ENCODE measurements at places on chromosomes 1 and 21. TPM values are rescaled to one million over a fixed set of nuclear protein-coding genes. Genes with fewer than 3 reads are reported as not detected.

The CELA3B gene
- total RNA-seq = 0.35 TPM

The EVA1B gene
- total RNA-seq = 20.9 TPM

The ORC1 gene
- not detected for total RNA-seq

The ERICH3 gene
- total RNA-seq = under 0.01 TPM

The LCE1D gene
- total RNA-seq = not detected

The AMY2B gene
- 28.2 TPM for total RNA-seq

The C8A gene
- not detected for total RNA-seq

The SPATA45 gene
- not detected for total RNA-seq

The MFSD2A gene
- 5.9 TPM for total RNA-seq

The AGO4 gene
- 22.7 TPM for total RNA-seq

The RRP1 gene
- 23.1 TPM for total RNA-seq

The ESPN gene
- total RNA-seq = not detected

The ACBD3 gene
- total RNA-seq = 95.8 TPM

The ALPL gene
- total RNA-seq = 6.4 TPM

The ANKRD35 gene
- total RNA-seq = 4.1 TPM

DNA sequence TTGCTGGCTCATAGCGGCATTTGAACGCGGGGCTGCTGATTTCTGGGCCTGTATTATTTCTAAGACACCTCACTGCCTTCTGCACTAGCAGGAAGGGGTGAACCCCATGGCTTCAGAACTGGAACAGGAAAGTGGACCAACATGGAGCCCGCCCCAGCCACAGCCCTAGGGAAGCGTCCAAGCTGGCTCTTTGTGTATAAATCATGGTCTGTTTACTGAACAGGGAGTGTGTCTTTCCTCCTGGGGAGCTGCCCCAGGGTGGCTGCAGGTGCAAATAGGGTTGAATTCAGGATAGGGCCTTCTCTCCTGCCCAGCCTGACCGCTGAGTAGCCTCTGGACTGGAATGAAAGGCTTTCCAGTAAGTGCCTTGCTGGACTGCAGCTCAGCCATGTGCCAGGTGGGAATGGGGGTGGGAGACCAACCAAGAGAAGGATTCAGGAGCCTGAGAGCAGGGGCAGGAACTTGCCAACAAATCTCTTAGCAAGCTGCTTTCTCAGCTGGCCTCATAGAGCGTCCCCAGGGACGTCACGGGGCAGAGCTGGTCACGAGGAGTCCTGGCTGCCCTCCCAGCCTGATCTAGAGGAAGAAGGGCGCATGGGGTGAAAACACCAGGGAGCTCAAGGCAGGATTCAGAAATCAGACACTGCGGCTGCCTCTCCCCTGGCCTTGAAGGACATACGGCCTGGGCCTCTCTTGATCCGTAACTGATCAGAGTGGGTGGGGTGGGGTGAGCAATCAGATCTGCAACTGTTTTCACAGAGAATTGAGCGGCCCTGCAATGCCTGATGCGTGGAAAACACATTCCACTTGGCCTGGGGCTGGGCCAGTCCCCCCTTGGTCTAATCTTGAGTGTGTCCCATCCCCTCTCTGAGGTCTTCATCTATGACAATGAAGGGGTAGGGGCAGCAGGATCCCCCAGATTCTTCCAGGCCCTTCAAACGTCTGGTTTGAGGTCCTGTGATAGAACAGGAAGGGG, 56.5 kb upstream of the SELENON start:
- DNase-seq = peak; percentile 87

GRCh38 chr21:20451046-20451445, 547.2 kb upstream of the NCAM2 start:
- DNase-seq = no peak

- DNase-seq = no peak
Observed at GRCh38 chr1:27650539-27651175, 15.7 kb upstream of the FGR start.

GRCh38 chr21:45894450-45894825, 87.1 kb upstream of the COL6A1 start:
- peak; percentile 73 for DNase-seq

GRCh38 chr21:30189773-30190172, 23.2 kb upstream of the CLDN17 start:
- DNase-seq = no peak

DNA sequence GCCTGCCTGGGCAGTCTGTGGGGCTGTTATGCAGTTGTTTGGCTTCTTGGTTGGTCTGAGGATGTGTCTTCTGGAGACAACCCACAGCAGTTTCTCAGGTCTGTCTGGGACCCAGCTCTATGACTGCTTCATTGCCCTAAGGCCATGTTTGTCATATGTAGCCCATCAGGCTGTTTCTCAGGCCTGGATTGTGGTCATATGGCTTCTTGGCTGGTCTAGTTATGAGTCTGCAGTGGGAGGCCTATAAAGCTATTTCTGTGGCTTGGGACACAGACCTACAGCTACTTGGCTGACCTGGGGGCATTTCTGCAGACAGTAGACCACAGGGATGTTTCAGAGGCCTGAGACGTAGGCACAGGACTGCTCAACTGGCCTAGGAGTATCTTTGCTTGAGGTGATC, 41.5 kb downstream of the CHIA start:
- no peak for DNase-seq

DNA sequence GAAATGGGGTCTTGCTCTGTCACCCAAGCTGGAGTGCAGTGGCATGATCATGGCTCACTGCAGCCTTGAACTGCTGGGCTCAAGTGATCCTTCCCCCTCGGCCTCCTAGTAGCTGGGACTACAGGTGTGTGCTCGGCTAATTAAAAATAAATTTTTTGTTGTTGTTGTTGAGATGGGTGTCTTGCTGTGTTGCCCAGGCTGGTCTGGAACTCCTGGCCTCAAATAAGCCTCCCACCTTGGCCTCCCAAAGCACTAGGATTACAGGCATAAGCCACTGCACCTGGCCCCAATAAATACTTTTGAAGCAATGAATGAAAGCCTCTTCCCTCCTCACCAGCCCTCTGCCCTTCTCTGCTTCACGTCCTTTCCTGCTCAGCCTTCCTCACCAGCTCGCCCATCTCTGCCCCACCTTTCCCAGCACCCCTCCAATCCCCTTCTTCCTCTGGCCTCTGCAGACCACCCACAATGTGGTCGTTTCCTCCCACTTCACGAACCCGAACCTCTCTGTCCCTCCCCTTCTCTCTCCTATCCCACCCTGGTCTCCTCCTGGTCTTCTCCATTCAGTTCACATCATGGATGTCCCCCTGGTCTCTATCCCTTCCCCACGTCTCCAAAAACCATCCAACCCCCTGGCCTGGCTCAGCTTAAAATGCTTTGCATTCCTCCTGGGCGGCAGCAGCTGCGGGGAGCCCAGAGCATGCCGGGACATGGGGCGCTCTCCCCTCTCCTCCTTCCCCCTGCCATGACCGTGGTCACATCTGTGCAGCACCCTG, 38.4 kb downstream of the RAP1GAP start:
- DNase-seq = no peak

GRCh38 chr1:92095874-92096273, 15.7 kb downstream of the BTBD8 start:
- DNase-seq = no peak

DNA sequence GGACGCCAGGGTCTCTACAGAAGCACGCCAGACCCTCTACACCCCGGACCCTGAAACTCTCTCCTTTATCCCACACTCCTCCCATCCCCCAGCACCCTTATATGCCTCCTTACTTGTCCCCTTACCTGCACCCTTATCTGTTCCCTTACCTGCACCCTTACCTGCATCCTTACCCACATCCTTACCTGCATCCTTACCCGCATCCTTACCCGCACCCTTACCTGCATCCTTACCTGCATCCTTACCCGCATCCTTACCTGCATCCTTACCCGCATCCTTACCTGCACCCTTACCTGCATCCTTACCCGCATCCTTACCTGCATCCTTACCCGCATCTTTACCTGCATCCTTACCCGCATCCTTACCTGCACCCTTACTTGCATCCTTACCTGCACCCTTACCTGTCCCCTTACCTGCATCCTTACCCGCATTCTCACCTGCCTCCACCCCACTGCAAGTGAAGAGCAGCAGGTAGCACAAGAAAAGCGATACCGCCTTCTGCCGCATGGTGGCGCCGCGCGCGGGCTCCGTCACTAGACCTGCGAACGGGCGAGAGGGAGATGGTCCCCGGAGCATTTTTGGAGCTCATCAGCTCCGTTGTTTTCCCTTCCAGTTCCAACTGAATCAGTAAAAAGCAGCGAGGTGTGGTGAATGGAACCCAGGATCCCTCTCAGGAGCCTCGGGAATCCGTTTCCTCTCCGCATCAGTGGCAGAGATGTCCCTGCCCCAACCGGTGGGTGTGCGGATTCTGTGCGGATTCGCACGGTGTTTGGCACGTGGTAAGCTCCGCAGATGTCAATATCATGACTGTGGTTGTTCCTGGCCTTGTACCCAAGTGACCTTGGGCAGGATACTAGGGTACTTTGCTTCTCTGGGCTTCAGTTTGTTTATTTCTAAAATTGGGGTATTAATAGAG, 2.9 kb downstream of the IFI6 start:
- peak; percentile 75 for DNase-seq

DNA sequence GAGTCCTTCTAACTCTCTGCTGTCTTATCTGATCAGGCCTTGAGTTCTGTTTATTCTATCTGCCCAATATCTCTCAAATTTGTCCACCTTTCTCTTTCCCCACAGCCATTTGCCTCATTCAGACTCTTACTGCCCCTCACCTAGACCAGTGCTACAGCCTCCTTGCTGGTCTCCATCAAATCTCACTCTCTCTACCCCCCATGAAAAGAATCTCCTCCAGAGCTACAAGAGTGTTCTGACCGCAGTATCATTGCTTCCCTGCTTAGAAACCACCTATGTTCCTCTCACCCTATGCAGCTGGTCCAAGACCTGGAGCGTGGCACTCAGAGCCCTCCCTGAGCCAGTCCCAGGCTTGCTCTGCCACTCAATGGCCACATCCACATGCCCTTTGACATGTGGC, 231.0 kb upstream of the JUN start:
- no peak for DNase-seq

DNA sequence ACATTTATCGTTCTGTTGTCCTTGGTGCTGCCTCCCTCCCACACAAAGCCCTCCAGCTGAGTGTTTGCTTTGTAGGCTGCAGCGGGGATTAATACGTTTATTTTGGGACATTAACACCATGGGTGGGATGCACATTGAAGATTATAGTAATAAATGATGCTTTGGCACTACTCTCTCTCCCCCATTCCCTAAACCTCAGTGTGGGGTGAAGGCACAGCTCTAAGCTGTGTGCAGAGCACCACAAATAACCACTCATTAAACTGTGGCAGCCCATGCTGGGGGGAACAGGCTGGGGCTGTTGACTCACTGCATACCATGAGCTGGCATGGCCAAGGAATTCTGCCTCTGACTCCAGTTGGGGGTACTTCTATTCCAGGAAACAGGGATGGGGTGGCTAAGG, 7.7 kb downstream of the PCP4L1 start:
- DNase-seq = no peak

DNA sequence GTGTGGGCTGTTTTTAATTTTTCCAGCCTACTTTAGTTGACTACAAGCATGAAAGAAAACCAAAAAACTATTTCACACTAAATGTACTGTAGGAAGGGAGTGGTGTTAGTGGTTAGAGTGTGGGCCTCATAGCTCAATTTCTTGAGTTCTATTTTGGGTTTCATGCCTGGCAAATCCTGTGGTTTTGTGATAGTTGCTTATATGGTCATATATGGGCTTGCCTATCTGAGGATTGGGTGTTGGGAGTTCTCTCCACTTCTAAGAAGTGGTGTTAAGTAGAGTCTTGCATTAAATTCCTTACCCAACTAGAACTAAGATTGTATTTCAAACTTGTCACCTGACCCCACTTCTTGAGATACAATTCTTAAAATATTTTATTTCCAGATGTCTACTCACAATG, 37.8 kb upstream of the COL11A1 start:
- no peak for DNase-seq

- no peak for DNase-seq
Observed at GRCh38 chr1:189693140-189693539, 784.5 kb downstream of the BRINP3 start.

DNA sequence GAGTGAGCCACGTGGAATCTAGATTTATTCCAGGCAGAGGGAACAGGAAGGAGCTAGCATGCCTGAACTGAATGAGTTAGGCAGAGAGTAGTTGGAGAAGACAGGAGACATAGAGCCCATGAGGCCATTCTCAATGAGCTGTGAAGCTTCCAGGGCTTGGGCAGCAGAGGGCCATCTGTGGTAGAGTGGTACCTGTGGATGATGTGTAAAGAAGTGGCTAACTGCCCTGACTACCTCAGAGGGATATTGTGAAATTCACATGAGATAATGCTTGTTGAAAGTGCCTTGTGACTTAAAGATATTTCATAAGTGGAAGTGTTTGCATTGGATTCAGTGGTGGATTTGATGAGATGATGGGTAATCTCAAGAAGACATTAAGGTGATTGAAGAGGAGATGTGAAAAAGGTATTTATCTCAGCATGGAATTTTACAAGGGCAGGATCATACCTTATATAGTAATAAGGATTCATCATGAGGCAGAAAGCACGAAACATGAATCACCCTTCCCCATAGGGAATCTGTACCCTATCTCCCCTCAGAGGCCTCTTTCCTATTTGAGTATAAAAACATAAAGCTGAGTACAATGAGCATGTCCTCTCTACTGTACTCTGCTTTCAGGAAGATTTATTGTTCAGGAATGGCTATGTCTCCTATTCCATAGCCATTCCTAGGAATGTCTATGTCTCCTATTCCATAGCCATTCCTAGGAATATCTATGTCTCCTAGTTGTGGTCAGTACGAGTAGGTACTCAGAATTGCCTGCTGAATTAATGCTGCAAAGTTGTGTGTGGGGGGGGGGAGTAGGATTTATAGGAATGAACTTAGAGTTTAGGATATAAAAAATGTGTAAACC, 146.8 kb downstream of the PAPPA2 start:
- DNase-seq = no peak

GRCh38 chr1:183566026-183566425, 24.2 kb downstream of the NCF2 start:
- DNase-seq = no peak

- no peak for DNase-seq
Observed at GRCh38 chr1:30885570-30886522, 22.7 kb downstream of the SDC3 start.

DNA sequence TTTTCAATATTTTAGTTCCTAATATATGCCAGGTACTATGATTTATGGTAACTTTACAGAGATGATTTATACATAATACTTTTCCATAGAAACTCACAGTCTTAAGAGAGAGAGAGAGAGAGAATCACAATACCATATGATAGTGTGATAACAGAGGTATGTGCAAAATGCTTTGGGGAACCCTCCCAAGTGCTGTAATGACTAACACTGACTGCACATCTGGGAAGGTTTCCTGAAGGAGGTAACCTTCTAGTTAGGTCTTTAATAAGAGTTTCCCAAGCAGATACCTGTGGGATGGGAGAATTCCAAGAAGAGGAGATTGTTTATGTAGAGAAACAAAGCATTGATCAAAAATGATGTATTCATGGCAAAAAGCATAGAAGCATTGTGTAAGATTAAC, 34.6 kb upstream of the PIGC start:
- no peak for DNase-seq
